ENCODE measurements at places on chromosomes 12 and 14.

DNA sequence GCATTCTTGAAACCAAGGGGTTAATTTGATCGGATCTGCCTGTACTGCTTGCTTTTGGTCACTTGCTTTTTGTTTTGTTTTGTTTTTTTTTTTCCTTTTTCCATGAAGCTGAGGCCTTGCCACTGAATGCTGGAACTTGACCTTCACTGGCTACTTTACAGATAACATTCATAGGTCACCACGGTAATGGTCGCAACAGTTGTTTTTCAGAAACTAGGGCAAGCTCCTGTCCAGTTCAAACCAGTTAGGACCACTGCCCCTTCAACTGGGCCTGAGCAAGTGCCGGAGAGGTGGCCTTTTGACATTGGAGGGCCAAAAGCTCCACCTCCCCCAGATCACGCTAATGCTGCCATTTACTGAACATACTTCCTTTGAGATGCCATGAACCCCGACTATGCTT lies 147.6 kb downstream of the FOXN3 start:
- DNase-seq: no peak

DNA sequence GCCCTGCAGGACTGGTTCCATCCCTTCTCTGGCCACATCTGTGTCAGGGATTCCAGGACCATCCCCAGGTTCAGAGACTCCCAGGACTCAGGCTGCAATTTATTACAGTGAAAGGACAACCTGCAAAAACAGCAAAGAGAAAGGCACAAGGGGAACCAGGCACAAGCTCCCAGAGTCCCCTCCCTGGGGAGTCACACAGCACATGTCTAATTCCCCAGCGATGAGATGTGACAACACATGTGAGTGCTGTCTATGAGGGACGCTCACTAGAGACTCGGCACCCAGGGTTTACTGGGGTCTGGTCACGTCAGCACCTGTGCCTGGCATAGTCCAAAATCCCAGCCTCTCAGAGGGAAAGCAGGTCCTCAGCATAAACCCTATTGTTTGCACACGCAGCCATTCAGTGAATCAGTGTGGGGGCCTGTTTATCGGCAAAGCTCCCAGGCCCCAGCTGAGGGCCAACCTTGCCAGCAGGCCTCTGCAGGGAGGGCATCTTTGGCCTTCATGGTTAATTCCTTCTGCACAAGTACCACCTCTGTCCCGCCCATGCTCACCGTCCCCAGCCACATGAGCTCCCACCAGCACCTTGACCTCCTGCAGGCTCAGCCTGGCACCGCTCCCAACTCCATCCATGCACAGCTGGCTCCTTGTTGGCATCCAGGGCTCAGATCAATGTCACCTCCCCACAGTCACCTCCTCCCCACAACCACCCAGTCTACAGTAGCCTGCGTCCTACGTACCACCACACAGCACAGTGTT lies 198.9 kb upstream of the SFSWAP start:
- DNase-seq: peak; percentile 86

DNA sequence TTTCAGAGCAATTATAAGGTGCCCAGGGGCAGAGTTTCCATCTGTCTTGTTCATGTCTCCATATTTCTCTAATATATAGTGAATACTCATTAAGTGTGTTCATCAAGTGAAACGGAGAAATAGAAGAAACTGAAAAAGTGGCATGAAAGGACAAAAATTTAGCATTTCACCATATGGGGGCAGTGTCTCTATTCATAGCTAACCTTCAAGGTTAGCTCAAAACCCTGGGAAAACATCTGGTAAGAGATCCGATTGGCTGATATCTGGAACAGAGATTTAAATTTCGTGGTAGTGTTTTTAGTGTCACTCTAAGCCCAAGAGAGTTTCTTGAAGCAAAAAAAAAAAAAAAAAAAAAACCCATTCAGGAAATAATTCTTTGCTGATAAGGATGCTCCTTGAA lies 367.5 kb downstream of the DAD1 start:
- DNase-seq: no peak

DNA sequence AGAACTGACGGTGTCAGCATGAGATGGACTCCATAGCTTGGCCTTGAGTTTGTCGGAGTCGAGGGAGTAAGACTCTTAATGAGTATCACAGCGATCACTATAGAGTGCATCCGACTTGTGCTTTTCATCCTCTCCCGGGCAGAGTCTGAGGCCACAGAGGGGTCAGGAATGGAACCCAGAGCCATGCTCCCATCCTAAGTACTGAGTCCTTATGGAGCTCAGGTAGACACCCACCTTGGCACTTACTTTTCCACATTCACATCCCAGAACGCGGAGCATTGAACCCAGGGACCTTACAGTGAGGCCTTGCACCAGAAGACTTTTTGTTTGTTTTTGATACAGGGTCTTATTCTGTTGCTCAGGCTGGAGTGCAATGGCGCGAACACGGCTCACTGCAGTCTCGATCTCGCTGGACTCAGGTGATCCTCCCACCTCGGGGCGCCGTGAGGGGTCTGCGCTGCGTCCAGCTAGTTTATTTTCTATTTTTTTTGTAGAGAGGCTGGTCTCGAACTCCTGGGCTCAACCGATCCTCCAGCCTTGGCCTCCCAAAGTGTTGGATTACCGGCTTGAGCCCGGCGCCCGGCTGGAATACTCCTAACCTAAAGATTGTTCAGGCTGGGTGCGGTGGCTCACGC lies 719 bp upstream of the SRSF9 start:
- DNase-seq: no peak

DNA sequence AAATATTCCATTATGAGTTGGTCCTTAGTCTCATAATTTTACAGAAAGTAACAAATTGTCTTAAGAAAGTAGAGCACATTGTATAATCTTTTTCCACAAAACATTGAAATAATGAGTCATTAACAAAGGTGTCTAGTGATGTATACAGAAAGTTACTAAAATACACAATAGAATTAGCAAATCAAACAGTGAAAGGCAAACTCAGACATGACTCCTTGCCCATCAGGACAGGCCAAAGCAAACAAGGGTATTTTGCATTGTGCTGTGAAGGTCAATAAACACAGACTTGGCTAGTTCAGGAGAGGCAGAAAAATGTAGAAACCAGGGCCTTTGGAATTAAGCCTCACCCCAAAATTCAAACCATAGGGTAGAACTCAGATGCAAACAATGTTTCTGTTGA lies 37.3 kb downstream of the SIX4 start:
- no peak for DNase-seq

- no peak for DNase-seq
Observed at GRCh38 chr12:15801770-15802744, 12.9 kb upstream of the EPS8 start.

Measured in mesenteric fat pad (tissue), 1 donor.